ENCODE measurements at places on chromosomes 7 and 10.

DNA sequence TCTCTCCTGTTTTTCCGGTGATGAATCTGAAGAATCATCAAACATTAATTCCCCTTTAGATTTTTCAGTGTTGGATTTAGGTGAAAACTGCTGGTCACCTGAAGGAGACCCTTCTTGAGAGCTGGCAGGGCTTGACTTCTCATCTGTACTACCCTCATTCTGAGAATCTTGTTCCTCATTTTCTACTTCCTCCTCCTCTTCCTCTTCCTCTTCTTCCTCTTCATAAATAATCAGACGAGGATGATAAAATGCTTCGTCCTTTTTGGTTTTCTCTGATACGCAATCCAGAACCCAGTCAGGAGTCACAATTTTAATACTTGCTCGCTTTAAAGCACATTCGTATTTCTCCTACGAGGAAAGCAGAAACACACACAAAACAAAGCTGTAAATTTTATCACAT is 26.9 kb downstream of the PAXIP1 start:
- H3K4me1 ChIP-seq = no peaks in the 10 kb centered on the region
- no peak for DNase-seq
- H3K4me3 ChIP-seq = no peak overlapping the region
- H3K36me3 ChIP-seq = no peaks in the 10 kb centered on the region

- no peak for DNase-seq
- no peaks in the 10 kb centered on the region for H3K27me3 ChIP-seq
- no peaks in the 10 kb centered on the region for H3K36me3 ChIP-seq
- no peak overlapping the region for H3K27ac ChIP-seq
Measured at GRCh38 chr7:95201727-95202126, 122.6 kb downstream of the PON1 start.

DNA sequence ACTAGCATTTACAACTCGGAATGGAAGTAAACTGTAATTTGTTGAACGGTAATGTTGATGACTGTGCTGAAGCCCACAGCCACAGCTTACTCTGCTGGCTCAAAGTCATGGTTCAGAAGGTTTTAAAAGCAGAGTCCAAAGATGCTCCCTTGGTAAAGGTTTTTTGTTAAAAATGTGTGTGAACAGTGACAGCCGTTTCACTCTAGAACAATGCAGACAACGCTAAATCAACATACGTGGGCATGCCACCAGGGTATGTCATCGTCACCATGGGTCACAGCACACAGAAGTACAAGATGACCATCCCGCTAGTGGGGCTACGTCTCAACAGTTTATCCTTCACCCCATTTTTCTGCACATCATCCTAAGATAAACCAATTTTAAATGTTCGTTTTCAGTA is 106.5 kb upstream of the LANCL2 start:
- H3K4me1 ChIP-seq = peaks cover 9% of the 10 kb centered on the region
- peaks cover 13% of the 10 kb centered on the region for H3K27me3 ChIP-seq
- no peak overlapping the region for H3K27ac ChIP-seq
- H3K36me3 ChIP-seq = no peaks in the 10 kb centered on the region
- DNase-seq = no peak

DNA sequence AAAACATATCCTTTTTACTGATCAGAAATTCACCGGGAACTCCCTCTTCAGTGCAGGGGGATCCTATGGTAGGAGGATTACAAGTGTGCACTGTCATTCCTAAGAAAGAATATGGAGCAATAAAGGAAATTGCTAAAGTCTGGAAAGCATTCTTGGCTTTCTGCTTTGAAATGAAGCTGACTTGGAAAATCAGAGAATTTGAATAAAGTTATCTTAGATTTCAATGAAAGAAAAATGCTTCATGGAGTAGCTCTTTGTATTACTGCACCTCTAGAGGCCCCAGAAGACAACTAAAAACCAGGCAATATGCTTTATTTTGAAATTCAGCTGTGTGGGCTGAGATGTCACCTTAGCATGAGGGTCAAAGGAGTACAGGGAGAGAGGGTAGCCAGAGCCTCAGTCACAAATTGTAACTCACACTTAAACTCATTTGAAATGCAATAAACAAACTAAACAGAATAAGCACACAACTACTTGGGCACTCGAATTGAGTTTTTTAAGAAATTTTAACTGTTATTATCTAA is 102.5 kb downstream of the IMMP2L start:
- no peak overlapping the region for H3K27ac ChIP-seq
- H3K27me3 ChIP-seq = no peaks in the 10 kb centered on the region
- H3K4me1 ChIP-seq = no peaks in the 10 kb centered on the region
- no peaks in the 10 kb centered on the region for H3K36me3 ChIP-seq

DNA sequence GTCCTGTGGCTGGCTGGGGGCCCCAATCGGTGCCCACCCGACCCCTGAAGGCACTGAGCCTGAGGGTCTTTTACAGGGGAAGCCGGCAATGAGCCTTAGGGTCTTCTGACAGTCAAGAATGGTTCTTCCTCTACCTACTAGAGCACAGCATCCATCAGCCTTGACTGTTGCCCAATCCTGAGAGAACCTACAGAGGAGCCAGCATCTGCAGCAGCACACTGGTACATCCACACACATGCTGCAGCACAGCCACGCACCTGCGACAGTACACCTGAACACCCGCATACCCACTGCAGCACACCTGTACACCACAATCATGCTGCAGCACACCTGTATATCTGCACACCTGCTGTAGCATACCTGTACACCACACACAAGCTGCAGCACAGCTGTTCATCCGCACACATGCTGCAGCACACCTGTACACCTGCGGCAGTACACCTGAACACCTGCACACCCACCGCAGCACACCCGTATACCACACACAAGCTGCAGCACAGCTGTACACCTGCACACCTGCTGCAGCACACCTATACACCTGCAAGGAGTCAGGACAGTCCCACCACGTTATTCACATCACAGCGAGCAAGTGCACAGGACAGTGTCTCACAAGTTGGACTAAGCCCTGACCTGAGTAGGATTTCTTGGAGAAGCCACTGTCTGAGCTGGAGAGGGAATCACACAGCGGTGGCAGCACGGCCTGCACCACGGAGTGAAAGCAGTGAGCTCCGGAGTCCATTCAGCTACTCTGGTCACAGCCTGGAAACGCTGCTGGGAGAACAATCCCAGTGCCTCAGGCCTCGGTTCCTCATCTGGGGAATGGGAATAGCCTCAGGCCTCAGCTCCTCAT is 56.4 kb downstream of the VIPR2 start:
- H3K4me1 ChIP-seq = no peaks in the 10 kb centered on the region
- no peak overlapping the region for H3K27ac ChIP-seq
- H3K27me3 ChIP-seq = no peaks in the 10 kb centered on the region

DNA sequence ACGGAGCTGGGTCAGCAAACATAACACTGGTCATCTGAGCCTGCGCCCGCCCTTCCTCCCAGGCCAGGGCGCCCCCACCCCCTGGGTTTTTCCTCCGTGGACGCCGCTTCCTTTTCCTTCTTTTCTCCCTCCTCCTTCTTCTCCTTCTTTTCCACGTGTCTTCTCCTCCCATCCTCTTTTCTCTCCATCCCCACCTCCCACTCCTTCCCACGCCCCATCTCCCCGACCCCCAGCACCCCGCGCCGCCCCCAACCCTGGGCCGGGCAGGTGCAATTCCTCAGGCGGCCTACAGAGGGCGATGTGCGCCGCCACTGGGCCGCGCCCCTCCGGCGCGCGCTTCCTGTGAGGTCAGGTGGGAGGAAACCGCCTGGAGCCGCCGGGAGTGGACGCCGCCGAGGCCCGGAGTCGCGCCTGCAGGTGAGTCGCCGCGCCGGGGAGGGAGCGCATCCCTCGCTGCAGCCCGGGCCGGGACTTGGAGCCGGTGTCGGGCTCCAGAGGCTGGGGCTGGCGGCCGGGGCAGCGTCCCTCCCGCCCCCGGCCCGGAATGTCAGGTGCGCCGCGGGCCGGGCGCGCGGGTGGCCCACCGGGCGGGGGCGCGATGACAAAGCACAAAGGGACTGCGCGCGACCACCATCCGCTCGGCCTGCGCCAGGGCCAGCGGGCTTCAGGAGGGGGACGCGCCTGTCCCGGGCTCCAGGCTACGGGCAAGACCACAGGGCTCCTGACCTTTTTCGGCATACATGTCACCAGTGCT is at the start of gene FAM241B:
Gene FAM241B, plus strand, starts transcription at position 351 of the 754 bp plus-strand sequence. CDS start 1,497 bp downstream, outside the sequence.
- H3K4me1 ChIP-seq = no peaks in the 10 kb centered on the region
- peak within 1 kb of the TSS; percentile 30 for H3K4me3 ChIP-seq
- peak within 1 kb of the TSS; percentile 65 for H3K27ac ChIP-seq
- DNase-seq = peak; percentile 78
- H3K36me3 ChIP-seq = no peaks in the 10 kb centered on the region

- DNase-seq = no peak
- no peak overlapping the region for H3K27ac ChIP-seq
- peak overlapping the region; percentile 65 for H3K4me3 ChIP-seq
- H3K36me3 ChIP-seq = no peaks in the 10 kb centered on the region
- H3K4me1 ChIP-seq = no peaks in the 10 kb centered on the region
Measured at GRCh38 chr7:27162561-27163287, 2.6 kb downstream of the HOXA9 start.

DNA sequence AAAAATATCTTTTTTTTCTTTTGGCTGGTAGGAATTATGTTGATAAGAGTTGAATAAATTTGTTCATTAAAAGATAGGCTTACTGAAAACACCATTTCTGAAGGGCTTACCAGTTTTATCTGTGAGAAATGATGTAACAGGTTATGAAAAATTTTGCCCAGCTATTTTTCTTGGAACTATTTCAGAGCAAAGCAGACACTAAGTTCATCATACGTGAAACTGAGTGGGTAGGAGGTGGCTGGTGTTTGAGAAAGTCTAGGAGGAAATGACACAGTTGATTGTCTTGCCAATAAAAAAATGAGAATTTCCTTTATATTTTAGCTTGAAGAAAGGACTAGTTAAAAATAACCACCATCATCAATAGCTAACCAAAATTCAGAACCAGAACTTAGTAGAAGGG is 6.2 kb upstream of the MRC1 start:
- no peak overlapping the region for H3K27ac ChIP-seq
- H3K4me3 ChIP-seq = no peak overlapping the region
- no peaks in the 10 kb centered on the region for H3K36me3 ChIP-seq

- H3K36me3 ChIP-seq = no peaks in the 10 kb centered on the region
- H3K27me3 ChIP-seq = no peaks in the 10 kb centered on the region
- no peak overlapping the region for H3K4me3 ChIP-seq
Measured at GRCh38 chr10:104966563-104967297, 325.6 kb downstream of the SORCS3 start.

DNA sequence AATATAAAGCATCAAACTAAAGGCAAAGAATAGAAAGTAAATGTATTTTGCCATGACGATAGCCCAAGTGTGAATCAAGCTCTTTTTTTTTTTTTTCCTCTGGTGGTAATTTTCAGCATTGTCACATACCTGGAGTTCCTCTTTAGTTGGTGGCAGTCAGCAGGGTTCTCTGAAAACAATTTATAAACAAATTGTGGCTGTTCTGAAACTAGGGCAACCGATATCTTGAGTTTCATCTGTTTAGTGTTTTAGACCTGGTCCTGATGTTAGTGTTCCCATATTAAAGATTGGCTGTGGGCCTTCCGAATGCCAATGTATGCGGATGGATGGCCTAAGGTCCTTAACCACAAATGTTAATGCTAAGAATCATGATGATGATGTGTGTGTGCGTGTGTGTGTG is 713.1 kb downstream of the GATA3 start:
- no peaks in the 10 kb centered on the region for H3K4me1 ChIP-seq
- no peak for DNase-seq
- no peaks in the 10 kb centered on the region for H3K36me3 ChIP-seq

DNA sequence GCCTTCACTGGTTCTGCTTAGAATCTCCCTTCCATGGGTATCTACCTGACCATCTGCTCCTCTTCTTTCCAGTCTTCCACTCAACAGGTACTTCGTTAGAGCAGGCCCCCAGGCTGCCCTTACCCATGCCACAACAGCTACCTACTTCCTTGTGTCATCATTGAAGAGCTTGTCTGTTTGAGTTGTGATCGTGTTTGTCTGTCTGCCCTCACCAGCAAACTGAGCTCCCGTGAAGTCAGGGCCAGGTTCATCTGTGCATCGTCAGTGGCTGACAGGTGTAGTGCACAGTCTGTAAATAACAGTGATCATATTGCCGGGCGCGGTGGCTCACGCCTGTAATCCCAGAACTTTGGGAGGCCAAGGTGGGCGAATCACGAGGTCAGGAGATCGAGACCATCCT is 5.0 kb downstream of the NIPSNAP2 start:
- no peak for DNase-seq
- no peak overlapping the region for H3K27ac ChIP-seq
- H3K4me1 ChIP-seq = peaks cover 5% of the 10 kb centered on the region
- no peaks in the 10 kb centered on the region for H3K36me3 ChIP-seq
- H3K27me3 ChIP-seq = no peaks in the 10 kb centered on the region
- no peak overlapping the region for H3K4me3 ChIP-seq

DNA sequence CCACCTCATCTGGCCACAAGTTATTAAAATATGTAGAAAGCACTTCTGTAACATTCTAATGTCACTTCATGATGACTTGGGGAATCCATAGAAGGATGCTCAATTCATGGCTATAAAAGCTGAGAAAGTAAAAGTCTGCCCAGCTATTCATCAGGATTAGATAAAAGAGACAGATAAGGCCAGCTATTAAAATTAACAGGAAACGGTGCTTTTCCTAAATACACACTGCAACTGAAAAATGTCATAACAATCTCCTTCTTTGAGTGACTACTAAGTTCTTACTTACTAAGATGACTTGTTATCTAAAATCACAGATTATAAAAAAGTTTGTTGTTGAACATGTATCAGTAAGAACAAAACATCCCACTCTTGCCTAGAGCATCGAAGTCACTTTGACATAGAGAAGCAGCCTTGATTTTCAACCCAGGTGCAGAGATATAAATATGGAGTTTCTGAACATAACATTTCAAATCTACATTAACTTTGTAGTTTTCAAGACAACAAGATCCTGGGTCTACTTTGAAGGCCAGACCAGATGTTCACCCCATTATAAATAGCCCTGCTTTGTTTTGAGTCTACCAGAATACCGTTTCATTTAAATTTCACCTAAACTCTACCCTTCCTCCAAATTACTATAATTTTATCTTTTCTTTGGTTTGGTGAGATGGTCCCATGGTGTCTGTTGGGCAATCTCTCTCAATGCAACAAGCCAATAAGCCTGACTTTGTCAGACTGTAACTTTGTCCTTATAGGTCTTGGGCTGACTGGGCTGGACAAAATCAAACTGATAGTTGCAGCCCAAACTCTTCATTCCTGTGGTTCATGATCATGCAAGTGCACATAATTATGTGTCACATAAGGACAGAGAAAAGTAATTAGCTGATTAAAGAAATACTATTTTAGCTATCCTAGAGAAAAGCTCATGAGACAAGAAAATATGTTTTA is 24.0 kb downstream of the HYCC1 start:
- H3K4me1 ChIP-seq = no peaks in the 10 kb centered on the region
- DNase-seq = no peak
- no peaks in the 10 kb centered on the region for H3K27me3 ChIP-seq
- H3K27ac ChIP-seq = no peak overlapping the region
- H3K36me3 ChIP-seq = no peaks in the 10 kb centered on the region
- H3K4me3 ChIP-seq = no peak overlapping the region

DNA sequence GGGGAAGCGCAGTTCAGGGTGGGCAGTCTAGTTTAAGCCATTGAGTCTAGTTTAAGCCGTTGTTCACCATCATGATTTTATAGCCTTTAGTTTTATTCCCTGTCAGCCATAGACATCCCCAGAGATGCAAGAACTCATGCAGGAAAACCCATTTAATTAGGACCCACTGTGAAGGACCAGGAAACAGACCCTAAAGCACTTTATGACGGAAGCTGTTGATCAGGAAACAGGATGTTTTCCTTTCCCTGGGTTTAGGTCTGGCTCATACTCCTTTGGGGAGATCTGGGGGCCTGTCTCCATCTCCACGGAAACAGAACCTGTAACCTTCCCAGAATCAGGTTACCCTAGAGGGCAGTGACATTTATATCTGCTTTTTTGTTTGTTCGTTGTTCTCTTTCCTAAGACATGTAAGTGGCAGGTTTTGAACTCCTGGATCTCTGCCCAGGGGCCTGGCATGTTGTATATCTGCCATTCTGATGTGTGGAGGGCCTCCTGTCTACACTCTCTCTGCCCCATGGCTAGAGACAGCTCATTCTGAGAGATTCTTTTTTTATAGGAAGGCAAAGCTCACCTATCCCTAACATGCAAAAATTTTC is 657.2 kb upstream of the GALNT17 start:
- H3K4me3 ChIP-seq = no peak overlapping the region
- no peaks in the 10 kb centered on the region for H3K4me1 ChIP-seq
- H3K27ac ChIP-seq = no peak overlapping the region
